ENCODE measurements at places on chromosomes 13 and 19.

DNA sequence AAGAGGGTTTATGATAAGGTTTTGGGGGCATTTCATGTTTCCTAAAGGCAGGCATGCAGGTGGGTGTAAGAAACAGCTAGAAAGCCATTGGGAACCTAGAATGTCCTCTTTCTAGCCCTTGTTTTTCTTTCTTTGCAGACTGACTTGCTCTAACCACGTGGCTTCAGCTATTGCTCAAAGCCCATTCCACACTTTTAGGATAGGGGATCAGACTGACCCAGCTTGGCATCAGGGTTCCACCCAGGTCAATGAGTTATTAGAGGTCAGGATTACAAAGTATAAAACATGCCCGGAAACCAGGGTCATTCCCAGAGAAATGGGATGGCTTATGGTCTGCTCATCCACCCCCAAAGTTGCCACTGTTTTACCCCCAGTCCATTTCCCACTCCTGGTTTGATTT lies 16.8 kb downstream of the PHF11 start:
- no peak for DNase-seq

GRCh38 chr13:106484084-106484483 lies 51.4 kb downstream of the EFNB2 start:
- no peak for DNase-seq

DNA sequence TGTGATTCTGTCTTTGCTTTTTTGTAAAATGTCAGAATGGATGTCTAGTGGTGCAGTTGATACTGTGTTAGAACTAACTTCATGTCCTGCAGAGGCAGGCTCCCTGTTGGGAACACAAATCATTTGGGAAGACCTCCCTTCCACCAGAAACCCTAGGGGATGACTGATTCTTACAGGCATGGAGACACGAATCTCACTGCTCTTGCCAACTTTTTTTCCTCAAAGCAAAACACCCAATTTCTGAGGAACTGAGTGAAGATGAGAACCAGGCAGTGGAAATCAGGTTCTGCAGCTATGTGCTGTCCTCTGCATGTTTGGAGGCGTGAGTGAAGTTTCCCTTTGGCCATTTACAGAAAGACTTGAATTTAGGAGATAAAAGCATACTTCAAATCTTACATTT lies 87.5 kb upstream of the CSNK1A1L start:
- no peak for DNase-seq

GRCh38 chr19:52142001-52142595 lies 2.4 kb upstream of the ZNF616 start:
- DNase-seq, result no peak

DNA sequence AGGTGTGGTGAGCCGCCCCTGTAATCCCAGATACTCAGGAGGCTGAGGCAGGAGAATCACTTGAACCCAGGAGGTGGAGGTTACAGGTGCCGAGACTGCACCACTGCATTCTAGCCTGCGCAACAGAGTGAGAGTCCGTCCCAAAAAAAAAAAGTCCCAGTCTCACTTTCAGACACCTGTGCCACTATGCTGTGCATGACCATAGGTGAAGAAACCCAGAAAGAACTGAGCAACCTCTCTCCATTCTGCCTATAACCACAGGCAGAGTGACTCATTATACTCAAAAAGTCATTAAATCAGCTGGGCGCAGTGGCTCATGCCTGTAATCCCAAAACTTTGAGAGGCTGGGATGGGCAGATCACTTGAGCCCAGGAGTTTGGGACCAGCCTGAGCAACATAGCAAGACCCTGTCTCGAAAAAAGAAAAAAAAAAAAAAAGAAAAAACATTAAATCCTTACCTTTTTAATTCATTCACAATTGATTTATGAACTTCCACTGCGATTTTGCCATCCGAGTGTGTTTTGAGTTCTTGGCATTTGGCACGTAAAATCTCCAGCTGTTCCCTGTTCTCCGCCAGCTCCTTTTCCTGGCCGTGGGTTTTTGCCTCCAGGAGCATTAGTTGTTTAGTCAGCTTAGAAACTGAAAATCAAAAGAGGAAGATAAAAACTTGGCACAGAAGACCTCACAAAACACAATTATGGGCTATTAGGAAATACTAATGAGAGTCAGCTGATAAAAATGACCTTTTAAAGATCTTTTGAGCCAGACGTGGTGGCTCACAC lies 45.5 kb upstream of the SLC7A9 start:
- DNase-seq, result no peak

DNA sequence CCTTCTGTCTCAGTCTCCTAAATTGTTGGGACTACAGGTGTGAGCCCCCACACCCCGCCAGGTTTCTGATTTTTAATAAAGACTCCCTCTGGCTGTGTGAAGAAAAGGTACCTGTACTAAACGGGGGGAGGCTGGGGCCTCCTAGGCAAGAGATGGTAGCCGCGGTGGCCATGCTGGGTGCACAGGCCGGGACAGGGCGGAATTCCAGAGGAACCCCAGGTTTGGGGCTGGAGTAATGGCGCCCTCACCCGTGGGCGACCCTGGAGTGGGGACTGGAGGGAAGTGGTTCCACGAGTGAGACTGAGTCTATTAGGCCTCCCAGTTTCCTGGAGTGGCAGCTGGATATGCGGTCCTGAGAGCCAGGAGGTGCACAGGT lies 1.6 kb upstream of the CBARP start:
- no peak for DNase-seq

GRCh38 chr19:47651691-47652090 lies 42.8 kb downstream of the BICRA start:
- DNase-seq, result no peak

DNA sequence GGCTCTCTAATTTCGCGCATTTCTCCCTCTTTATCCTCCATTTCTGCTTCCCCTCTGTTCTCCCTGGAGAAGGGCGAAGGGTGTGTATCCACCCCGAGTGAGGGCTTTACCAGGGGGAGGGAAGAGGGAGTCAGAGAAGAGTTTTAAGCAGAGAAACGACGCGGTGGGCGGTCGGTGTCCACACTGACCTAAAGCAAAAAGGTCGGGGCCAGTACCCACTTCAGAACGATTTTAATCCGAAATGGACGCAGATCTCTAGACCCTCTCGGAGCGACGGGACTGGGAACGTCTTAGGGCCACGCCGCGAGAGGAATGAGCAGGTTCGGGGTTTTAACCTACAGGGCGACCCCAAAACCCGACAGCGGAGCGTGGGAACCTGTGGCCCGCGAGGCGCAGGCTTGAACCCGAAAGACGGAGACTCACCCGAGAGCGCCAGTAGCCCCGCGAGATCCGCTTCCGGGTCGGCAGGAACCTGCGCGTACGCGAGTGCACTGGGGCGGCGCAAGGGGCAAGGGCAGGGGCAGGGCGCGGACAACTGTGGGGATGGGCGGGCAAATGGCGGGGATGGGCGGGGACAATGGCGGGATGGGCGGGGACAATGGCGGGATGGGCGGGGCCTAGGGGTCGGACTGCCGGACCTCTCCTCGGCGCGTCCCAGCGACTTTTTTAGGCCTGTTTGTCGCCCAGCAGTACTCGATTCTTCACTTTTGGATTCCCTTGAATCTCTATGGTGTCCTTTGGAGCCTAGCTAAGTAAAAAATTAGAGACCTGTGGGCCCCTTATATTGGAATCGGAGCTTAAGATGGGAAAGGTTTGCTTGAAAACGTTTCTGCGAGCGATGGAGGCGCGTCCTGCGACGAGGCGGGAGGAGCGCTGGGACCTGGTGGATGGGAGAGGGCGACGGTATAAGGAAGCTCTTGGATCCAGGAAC lies at the start of gene ZNF677:
TSS of gene ZNF677 (minus strand) at position 463 of the 931 bp plus-strand sequence. CDS start 3,323 bp downstream, outside the sequence.
- peak; percentile 76 for DNase-seq

- no peak for DNase-seq
Measured at GRCh38 chr13:36006894-36007675, 124.1 kb downstream of the DCLK1 start.

GRCh38 chr19:7196763-7197118 lies 97.5 kb downstream of the INSR start:
- no peak for DNase-seq

DNA sequence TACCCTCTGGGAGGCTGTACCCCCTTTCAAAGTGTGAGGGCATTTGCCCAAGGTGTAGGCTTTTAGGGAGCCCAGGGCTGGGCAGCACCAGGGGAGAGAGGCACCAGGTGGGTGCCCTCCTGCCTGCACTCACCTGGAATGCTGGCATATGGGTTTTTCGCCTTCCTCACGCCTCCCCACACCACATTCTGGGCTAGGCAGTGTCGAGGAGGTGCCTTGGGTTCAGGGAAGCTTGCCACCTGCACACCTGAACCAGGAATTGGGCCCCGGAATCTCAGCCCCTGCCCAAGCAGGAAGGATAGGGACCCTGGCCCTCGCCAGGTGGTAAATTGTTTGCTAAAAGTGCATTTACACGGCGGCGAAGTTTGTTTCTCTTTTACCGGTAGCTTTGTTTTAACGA lies 5.1 kb upstream of the TSHZ3 start:
- no peak for DNase-seq

DNA sequence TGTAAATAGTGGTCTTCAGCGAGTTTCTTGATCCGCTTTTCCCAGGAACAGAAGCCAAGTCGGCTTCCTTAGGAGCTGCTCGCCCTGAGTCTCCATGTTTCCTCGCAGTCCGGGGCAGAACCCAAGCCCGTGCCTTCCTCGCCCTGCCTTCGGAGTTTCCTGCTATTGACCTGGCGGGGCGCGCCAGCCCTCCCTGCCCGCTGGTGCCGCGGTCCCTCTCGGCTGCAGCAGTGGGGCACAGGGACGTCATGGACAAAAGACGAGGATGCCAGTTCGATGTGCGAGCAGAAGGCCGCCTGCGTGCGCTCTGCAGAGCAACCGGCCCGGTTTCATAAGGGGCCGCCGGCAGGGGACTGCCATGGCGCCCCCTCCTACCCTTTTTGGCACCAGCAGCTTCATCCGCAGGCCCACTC lies 156.6 kb downstream of the TM9SF2 start:
- no peak for DNase-seq

DNA sequence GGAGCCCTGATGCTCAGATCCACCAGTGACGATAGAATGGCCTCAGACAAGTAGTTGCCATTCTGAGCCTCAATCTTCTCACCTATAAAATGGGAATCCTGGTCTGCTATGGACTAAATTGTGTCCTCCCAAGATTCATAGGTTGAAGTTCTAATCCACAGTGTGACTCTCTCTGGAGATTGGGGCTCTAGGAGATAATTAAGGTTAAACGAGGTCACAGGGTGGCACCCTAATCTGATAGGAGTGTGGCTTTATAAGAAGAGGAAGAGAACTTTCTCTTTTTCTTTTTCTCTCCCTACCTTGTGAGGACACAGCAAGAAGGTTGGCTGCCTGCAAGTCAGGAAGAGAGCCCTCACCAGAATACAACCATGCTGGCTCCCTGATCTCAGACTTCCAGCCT lies 214.1 kb downstream of the KATNAL1 start:
- no peak for DNase-seq

- no peak for DNase-seq
Measured at GRCh38 chr19:34844277-34844676, 71.3 kb upstream of the ZNF599 start.

- no peak for DNase-seq
Measured at GRCh38 chr19:55717251-55717650, 21.0 kb downstream of the NLRP9 start.

DNA sequence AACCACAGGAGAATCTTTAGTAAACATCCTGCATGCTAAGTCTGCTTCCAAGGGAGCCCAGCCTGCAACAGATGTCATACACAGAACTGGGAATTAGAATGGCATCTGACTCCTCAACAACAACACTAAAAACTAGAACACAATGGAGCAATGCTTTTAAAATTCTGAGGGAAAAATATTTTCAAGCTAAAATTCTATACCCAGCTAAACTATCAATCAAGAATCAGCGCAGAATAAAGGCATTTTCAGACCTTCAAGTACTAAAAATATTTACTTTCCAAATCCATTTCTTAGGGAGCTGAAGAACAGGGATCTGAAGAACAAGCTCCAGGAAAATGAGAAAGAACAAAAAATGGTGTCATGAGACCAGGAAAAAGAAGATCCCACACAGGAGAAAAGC lies 46.9 kb upstream of the CHST8 start:
- no peak for DNase-seq

DNA sequence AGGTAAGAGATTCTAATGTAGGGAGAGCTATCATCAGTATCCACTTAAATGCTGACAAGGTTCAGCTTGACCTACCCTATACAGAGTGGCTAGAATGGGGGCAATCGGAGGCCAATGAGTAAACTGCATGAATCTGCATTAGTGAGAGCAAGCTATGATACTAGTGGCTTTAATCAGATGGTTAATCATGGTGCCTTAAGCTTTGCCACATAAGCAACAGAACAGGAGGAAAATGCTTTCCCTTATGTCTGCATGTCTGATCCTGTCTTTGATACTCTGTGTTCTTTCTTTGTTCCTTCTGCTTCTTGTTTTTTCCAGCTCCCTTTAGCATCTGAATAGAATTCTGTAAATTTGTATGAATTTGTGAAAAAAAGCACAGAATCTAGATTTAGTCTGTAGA lies 91.1 kb downstream of the WDFY2 start:
- no peak for DNase-seq

- no peak for DNase-seq
Measured at GRCh38 chr19:36420961-36421748, 2.7 kb upstream of the ZFP82 start.

- DNase-seq, result no peak
Measured at GRCh38 chr13:100898431-100898830, 223.8 kb upstream of the TMTC4 start.

Measured in left renal cortex interstitium (tissue), 4 donors.